ENCODE measurements at places on chromosomes 2 and 18.

- no peak for DNase-seq
Observed at GRCh38 chr2:121019756-121020155, 265.2 kb downstream of the TFCP2L1 start.

DNA sequence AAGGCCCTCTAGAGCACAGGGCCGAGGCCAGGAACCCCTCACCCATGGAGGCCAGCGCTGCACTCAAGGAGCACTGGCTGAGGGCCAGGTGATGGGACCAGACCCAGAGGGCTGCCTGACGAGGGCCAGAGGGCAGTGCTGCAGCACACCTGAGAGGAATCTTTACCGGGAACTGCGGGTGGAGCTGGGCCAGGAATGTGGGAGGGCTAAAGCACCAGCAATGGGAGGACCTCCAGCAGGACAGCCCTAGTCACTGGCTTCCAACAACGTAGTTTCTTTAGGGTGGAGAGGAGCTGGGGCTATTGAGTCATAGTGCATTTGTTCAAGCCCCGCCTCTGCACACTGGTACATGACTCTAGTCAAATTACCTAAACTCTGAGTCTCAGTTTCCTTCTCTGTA is 143.4 kb downstream of the TMEM17 start:
- no peak for DNase-seq

DNA sequence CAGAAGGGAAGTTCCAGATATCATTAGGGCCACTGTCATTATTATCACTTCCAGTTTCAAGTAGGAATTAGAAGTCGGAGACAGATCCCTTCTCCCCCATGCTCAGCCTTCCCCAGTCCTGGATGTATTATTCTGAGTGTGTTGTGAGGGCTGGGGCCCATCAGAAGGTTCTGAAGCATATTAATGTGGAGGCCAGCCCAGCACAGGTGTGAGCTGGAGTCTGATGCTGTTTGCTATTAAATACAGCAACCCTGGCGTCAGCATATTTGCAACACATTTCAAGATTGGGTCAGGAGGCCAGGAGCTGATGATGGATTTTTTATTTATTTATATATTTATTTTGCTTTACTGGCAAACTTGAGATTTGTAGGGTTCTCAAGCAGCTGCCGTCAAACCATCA is 195.2 kb downstream of the NRP2 start:
- no peak for DNase-seq

GRCh38 chr2:184767059-184767458 is 168.7 kb downstream of the ZNF804A start:
- DNase-seq: no peak

DNA sequence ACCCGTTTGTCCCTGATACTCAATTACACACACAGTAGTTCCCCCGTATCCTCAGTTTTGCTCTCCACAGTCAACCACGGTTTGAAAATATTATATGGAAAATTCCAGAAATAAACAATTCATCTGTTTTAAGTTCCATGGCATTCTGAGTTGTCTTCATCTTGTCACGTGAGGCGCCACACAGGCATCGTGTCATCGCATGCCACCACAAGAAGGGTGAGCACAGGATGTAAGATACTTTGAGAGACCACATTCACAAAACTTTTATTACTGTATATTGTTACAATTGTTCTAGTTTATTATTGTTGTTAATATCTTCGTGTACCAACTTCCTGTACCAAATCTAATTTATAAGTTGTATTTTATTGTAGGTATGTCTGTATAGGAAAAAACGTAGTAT is 17.7 kb downstream of the ADNP2 start:
- no peak for DNase-seq

- DNase-seq: no peak
Observed at GRCh38 chr18:61333746-61334490, 688 bp downstream of the CDH20 start.

GRCh38 chr2:227388537-227389011 is 825 bp upstream of the SCYGR1 start:
- DNase-seq: no peak

- no peak for DNase-seq
Observed at GRCh38 chr18:5975111-5976002, 80.0 kb upstream of the TMEM200C start.

GRCh38 chr2:167253025-167253424 is 364.7 kb downstream of the XIRP2 start:
- no peak for DNase-seq

DNA sequence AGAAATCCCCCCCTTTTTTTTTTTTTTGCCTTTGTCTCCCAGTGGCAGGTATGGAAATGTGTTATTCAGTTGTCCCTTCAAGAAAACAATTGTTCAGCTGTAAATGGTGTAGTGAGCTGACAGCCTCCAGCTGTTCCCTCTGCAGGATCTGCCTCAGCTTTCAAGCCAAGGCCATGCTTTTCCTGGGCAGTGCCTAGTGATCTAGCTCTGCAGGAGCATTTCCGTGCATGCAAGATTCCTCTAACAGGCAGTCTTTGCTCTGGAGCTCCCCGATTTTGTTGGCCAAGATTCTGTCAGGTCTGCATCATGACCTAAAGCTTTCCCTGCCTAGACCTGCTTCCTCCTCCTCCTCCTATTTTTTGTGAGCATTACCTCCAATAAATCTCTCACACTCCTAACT is 300.7 kb upstream of the UBE2E3 start:
- no peak for DNase-seq

GRCh38 chr2:113876503-113877387 is 13.1 kb upstream of the ACTR3 start:
- DNase-seq: no peak

- no peak for DNase-seq
Observed at GRCh38 chr2:241762933-241763369, 13.7 kb upstream of the GAL3ST2 start.

Measured in CMK (cell line).